ENCODE measurements at places on chromosomes 12 and 14.

GRCh38 chr12:62361048-62361447 is 100.8 kb downstream of the USP15 start:
- no peak for DNase-seq

DNA sequence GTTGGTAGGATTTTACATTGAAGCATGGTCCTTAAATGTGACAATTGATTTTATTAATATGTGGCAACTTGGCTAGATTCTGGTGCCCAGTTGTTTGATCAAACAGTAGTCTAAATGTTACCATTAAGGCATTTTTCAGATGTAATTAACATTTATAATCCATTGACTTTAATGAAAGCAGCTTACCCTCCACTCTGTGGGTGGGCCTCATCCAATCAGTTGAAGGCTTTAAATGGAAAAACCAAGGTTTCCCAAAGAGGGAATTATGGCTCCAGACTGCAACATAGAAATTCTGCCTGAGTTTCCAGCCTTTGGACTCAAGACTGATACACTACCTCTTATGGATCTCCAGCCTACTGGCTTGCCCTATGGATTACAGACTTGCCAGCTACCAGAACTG is 1153.2 kb downstream of the BCL11B start:
- DNase-seq: no peak

DNA sequence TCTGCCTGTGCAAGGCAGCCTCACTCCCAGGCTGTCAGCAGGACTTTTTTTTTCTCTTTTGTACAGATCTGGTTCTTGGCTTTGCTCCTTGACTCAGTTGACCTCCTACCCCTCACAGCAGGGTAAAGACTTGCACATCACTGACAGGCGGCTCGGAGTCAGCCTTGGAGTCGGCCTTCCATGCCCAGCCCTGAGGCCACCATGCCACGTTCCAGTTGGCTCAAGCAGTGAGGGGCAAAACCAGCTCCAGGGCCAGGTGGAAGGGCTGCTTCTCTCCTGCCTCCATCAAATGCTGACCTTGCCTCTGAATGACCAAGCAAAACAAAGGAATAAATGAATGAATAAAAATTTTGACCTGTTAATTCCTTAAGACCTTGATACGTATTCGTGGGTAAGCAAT is 27.6 kb downstream of the JAG2 start:
- DNase-seq: no peak

DNA sequence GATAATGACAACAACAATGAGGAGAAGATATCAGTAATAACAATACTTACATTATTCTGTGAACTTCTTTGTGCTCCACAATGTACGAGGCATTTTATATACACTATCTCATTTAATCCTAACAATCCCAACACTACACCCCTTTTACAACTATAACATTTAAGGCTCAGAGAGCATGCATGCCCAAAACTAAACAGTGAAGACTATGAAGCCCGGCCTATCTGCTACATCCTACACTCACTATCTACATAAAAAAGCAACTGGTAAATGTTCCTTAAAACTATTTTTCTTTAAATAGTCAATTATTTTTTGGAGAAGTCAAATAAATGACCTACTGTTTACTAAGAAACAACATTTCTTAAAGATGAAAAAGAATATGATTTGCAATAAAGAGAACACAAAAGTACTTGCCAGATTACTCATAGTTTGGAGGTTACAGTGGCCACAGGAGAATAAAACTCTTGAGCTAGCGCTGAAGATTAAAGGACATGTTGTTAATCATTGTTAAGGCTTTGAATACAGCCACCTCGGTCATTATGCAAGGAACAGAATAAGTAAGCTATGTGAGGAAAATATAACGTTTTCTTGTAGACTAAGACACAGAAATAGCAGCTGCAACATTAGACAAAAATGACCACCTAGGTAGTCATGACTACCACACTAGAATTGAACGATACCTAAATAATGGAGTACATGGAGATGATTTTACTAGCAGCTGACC is 56.7 kb downstream of the EPS8 start:
- DNase-seq: no peak

DNA sequence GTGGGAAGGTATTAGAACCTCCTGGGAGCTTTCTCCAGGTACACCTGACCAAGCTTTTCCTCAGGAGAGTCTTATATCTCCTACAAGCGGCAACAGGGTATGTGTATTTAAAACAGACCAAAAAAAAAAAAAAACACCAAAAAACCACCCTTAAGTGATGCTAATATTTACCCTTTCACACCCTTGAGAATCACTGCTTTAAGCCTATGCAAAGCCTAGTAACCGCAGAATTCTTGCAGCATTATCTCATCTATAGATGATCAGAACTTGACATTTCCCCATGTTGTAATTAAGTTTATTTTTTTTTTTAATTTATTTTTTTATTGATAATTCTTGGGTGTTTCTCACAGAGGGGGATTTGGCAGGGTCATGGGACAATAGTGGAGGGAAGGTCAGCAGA is 19.3 kb downstream of the ZNF641 start:
- DNase-seq: no peak

DNA sequence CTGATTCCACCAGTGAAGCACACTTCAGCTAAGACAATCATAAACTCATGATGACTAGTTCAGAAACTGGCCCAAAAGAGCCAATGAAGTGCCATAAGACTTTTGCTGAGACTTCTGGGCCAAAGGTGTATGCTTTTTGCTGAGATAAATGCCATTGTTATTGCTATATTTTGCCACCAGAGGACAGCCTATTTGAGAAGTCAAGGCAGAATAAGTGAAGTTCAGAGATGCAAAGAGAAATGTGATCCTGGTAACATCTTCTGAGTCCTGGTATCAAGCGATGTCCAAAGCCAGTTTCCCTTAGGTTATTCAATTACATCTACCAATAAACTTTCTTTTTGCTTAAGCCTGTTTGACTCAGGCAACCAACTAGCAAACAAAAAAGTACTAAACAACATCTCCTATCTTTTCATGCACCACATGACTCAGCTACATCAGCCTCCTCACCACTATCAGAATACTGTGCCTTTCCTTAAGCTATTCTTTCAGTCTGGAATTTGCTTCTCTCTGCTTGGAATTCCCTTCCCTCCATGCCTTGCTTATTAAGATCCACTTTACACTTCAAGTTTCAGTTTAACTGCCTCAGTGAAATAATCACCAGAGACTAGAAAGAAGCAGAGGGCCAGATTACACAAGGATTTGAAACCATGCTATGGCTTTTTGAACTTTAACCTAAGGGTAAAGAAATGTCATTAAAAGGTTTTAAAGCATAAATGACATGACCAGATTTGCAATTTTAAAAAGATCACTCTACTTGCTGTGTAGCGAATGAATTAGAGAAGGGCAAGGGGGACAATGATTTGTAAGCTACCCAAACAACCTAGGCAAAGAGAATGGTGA is 14.0 kb downstream of the CRY1 start:
- no peak for DNase-seq

- no peak for DNase-seq
Measured at GRCh38 chr12:20128928-20129327, 239.4 kb upstream of the PDE3A start.

- DNase-seq: no peak
Measured at GRCh38 chr14:64708148-64709004, 4.2 kb downstream of the PLEKHG3 start.

DNA sequence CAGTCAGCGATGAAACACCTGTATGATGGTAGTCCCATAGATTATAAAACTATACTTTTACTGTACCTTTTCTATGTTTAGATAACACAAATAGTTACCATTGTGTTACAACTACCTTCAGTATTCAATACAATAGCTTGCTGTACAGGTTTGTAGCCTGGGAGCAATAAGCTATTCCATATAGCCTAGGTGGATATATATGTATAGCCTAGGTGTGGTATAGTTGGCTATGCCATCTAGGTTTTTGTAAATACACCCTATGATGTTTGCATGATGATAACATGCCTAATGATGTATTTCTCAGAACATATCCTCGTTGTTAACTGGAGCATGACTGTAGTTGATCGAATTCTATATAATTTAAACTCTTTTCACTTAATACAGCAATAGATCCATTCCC is 316.1 kb downstream of the FUT8 start:
- DNase-seq: no peak

GRCh38 chr12:66905201-66905600 is 226.3 kb upstream of the GRIP1 start:
- no peak for DNase-seq

- no peak for DNase-seq
Measured at GRCh38 chr14:32254952-32255679, 52.0 kb upstream of the RNU6-8 start.

- no peak for DNase-seq
Measured at GRCh38 chr12:61546296-61546695, 713.9 kb upstream of the USP15 start.

- no peak for DNase-seq
Measured at GRCh38 chr14:36207500-36207899, 31.0 kb upstream of the PTCSC3 start.

- DNase-seq: no peak
Measured at GRCh38 chr14:23299211-23299957, 3.3 kb downstream of the PPP1R3E start.

DNA sequence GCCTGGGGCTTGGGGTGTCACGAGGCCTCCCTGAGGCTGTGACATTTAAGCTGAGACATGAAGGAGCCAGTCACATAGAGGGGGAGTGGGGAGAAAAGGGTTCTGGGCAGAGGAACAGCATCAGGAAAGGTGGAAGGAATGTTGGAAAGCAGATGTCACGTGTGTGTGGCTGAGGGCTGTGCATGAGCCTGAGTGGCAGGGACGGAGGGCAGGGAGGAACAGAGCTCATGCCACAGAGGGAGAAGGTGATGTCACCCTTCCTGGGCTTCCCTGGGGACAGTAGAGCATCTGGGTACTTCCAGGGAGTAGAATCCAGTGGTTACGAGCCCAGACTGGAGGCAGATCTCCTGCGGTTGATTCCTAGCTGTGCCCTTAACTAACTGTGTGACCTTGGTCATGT is 32.0 kb upstream of the JDP2 start:
- no peak for DNase-seq

- DNase-seq: no peak
Measured at GRCh38 chr12:64335886-64336466, 54.6 kb downstream of the C12orf56 start.

DNA sequence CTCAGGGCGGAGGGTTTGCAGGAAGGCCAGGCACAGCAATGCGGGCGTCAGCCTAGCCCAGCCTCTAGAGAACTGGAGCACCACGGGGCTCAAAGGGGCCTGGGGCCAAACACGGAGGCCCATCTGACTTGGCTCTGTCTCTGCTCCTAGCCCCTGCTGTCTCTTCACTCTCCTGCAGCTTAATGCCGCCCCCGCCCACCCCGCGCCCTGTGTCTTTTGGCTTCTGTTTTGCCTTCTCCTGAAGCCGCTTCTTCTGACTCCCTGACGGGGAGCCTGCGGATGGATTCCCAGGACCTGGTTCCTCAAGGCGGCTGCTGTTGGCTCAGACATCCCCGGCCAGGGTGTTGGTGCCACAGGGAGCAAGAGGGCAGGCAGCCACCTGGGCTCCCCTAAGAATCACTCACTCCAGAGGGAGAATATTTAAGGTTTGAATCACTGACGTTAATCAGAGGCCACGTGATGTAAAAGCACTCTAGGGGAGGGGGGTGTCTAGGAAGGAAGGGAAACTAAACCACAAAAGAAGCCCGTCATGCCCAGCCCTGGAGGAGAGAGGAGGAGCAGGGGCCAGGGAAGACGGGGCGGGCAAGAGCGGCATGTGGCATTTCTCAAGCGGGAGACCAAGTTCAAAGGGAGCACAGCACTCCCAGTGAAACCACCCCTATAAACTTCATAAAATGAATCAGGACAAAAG is 36.9 kb upstream of the PRMT8 start:
- no peak for DNase-seq

- DNase-seq: no peak
Measured at GRCh38 chr14:106120101-106120500, 593.7 kb downstream of the TMEM121 start.

DNA sequence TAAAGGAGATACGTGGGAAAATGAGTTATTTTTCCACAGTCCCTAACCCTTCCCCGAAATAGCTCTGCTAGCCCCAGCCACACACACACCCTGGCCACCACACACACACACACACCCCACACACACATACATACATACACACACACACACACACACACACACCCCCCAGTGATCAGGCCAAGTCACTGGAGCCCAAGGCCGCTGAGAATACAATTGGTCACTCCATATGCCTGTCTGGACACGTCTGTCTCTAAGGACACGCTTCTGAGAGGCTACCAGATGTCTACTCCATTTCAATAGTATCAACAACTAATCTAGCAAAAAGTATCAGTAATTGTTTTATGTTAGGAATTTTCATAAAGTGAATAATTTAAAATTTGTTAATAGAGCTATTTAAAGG is 13.0 kb upstream of the DIABLO start:
- DNase-seq: no peak

DNA sequence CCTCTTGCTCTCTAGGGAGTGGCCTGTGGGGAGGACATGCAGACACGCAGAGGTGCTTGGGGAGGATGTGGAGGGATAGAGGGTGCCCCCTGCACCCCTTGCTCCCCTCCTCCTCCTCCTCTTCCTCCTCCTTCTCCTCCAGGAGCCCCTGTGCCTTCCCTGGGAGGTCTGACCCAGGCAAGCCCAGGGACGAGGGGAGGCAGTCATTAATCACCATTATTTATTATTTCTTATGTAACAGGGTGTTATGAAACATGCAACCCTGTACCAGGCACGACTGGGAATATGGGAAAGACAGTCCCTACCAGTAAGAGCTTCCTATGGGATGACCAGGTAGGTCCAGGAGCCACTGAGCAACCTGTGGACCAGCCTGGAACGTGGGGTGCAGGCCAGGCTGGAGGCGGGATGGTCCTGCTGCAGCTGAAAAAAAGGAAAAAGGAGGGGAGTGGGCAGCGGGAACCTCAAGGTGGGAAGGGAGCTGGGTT is 22.5 kb upstream of the PGF start:
- no peak for DNase-seq

GRCh38 chr14:68846466-68846865 is 53.6 kb upstream of the ZFP36L1 start:
- DNase-seq: no peak

GRCh38 chr12:4909734-4910501 is at the start of gene KCNA1:
KCNA1 (plus strand) TSS chr12:4909905; CDS start chr12:4911379, 1,474 bp downstream.
- peak; percentile 51 for DNase-seq

GRCh38 chr12:132710043-132710404 is 618 bp upstream of the PGAM5 start:
- DNase-seq: no peak

- no peak for DNase-seq
Measured at GRCh38 chr12:127711108-127711507, 555.9 kb upstream of the TMEM132C start.

GRCh38 chr12:16330560-16330959 is 16.9 kb upstream of the MGST1 start:
- DNase-seq: no peak

DNA sequence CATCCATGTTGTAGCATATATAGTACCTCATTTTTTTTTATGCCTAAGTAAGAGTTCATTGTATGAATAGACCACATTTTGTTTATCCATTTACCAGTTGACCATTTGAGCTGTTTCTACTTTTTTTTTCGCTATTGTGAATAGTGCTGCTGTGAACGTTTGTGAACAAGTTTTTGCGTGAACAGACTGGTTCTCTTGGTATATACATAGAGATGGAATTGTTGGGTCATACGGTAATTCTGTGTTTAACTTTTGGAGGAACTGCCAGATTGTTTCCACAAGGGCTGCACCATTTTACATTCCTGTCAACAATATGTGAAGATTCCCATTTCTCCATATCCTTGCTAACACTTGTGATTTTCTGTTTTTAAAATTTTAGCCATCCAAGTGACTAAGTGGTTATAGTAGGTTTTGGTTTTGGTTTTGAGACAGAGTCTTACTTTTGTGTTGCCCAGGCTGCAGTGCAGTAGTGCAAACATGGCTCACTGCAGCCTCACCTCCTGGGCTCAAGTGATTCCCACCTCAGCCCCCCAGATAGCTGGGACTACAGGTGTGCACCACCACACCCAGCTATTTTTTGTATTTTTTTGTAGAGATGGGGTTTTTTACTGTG is 68.3 kb upstream of the AMN start:
- no peak for DNase-seq
